D721Med (cell line): ENCODE measurements at places on chromosomes 5 and 9.

- DNase-seq: peak; percentile 52
These were observed 46.6 kb downstream of the CYFIP2 start for GRCh38 chr5:157312492-157312891.

GRCh38 chr5:10629682-10630081, 65.8 kb downstream of the ANKRD33B start:
- DNase-seq: no peak

DNA sequence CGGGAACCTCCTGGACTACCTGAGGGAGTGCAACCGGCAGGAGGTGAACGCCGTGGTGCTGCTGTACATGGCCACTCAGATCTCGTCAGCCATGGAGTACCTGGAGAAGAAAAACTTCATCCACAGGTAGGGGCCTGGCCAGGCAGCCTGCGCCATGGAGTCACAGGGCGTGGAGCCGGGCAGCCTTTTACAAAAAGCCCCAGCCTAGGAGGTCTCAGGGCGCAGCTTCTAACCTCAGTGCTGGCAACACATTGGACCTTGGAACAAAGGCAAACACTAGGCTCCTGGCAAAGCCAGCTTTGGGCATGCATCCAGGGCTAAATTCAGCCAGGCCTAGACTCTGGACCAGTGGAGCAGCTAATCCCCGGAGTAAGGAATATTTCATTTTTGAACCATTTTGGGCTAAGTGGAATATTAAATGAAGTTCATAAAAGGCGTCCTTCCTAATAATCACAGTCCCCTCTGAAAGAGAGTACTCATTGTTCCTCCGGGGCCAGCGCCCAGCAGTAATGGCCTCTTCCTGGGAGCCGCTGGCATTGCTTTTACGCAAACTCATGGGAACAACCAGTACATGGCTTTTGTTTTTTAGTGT, 23.6 kb downstream of the QRFP start:
- no peak for DNase-seq

DNA sequence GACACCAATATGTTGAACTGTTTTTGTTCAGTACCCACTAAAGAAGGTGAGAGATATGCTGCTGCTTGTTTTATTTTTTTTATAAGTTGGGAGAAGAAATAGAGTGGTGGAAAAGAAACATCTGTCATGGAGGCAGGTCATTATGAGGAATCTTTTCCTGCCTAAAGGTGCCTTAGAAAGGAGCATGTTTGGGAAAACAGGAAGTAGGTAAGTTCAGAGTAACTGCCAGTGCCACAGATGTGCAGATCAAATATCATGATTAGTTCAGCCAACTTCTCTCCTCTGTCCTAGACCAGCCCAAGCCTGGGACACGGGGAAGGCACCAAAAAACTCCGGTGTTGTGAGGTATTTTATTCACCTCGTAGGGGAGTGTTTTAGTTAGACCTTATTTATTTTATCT, 144.2 kb downstream of the MAN2A1 start:
- no peak for DNase-seq

- no peak for DNase-seq
These were observed 1696.9 kb upstream of the WWC1 start for GRCh38 chr5:166594567-166594966.

DNA sequence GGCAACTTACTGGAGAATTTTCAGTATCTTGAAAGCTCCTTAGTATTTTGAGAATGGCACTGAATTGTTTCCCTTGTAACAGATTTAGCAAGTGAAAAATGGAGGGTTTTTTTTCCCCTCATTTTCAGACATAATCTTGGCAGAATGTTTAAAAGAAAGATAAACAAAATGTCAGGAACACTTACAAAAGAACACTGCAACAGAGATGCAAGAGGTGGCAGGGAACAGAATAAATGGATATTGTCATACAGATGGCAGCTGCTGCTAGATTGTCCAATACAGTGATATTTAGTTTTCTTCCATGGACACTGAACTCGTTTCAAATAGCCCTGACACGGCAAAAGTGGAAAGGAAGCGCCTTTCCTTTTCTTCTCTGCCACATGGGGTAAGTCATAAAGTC, 76.9 kb upstream of the ZNF608 start:
- no peak for DNase-seq

GRCh38 chr9:115456515-115456914, 338.6 kb upstream of the TNC start:
- no peak for DNase-seq

GRCh38 chr9:100064872-100065581, 33.8 kb downstream of the ERP44 start:
- DNase-seq: no peak

DNA sequence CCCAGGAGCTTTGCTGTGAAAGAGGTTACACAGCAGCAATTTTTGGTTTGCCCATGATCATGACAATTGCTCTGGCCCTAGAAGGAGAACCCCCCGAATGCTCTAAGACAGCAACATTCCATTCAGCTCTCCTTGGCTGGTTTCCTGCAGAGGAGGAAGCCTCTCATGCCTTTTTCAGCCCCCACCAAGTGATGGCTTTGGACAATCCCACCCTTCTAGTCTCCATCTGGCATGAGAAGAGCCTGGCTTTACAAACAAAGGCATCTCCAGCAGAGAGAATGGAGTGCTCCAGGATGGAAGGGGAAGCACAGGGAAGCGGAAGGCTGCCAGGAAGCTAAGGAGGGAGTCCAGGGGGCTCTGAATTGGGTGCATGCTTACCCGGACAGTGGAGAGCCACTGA, 98.4 kb downstream of the CRB2 start:
- no peak for DNase-seq

DNA sequence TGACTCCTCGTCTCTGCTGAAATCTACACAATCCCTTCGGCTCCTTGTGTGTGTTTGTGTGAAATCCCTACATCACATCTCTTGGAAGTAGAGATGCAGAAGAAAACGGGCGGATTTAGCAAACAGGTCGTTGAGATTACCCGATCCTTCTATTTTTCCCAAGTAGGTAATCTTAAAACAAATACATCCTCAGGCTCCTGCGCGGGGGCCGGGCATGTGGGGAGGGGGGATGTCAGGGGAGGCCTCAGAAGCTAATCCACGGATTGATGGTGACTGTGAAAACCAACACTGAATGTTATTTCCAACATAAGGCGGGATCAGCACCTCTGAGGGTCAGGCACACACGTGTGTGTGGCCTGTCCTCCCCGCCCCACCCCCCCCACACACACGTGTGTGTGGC, 137.8 kb downstream of the ROR2 start:
- no peak for DNase-seq

GRCh38 chr9:71361357-71361756, 239.9 kb upstream of the TRPM3 start:
- DNase-seq: no peak

DNA sequence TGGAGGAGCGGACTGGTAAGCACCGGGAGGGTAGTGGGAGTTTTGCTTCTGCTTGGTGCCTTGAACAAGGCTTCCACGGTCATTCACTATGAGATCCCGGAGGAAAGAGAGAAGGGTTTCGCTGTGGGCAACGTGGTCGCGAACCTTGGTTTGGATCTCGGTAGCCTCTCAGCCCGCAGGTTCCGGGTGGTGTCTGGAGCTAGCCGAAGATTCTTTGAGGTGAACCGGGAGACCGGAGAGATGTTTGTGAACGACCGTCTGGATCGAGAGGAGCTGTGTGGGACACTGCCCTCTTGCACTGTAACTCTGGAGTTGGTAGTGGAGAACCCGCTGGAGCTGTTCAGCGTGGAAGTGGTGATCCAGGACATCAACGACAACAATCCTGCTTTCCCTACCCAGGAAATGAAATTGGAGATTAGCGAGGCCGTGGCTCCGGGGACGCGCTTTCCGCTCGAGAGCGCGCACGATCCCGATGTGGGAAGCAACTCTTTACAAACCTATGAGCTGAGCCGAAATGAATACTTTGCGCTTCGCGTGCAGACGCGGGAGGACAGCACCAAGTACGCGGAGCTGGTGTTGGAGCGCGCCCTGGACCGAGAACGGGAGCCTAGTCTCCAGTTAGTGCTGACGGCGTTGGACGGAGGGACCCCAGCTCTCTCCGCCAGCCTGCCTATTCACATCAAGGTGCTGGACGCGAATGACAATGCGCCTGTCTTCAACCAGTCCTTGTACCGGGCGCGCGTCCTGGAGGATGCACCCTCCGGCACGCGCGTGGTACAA, 556 bp downstream of the PCDHGC3 start:
- DNase-seq: no peak

DNA sequence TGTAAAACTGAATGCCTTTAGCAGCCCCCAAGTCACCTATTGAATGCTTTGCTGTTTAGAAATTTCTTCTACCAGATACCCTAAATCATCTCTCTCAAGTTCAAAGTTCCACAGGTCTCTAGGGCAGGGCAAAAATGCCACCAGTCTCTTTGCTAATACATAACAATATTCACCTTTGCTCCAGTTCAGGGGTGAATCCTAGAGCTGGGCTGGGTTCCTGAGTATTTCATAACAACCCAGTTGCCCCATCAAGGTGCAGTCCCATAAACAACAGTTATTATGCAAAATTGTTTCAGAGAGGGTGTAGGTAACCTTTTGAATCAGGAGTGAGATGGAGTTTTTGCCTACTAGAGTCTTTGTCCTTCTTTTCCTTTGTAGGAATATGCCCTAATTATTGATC, 19.0 kb upstream of the C1QTNF3 start:
- DNase-seq: no peak

- no peak for DNase-seq
These were observed 80.8 kb upstream of the OSMR start for GRCh38 chr5:38764937-38765391.

GRCh38 chr5:86095092-86095491, 522.6 kb upstream of the COX7C start:
- DNase-seq: no peak

- DNase-seq: no peak
These were observed 24.5 kb upstream of the DUSP1 start for GRCh38 chr5:172795318-172795977.

- no peak for DNase-seq
These were observed 21.5 kb downstream of the SNCAIP start for GRCh38 chr5:122333564-122333963.

DNA sequence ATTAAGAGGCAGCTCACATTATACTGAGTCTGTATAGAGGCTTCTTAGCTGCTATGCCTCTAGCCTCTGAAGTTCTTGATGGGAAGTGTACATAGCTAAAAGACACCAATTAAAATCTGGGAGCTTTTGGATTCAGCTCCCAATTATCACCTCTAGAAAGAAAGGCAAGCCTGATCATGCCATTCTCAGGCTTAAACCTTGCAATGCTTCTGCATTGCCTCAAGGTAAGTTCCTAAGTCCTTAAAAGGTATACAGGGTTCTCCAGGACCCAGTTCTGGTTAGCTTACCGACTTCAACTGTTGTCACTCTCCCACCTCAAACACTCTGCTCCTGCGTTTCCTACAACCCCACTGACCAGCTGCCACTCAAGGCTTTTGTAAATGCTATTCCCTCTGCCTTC, 17.5 kb upstream of the CCL28 start:
- no peak for DNase-seq

- DNase-seq: no peak
These were observed 39.1 kb downstream of the ANGPTL2 start for GRCh38 chr9:127083138-127083980.

GRCh38 chr5:75512383-75513074, 838 bp downstream of the POLK start:
- no peak for DNase-seq

DNA sequence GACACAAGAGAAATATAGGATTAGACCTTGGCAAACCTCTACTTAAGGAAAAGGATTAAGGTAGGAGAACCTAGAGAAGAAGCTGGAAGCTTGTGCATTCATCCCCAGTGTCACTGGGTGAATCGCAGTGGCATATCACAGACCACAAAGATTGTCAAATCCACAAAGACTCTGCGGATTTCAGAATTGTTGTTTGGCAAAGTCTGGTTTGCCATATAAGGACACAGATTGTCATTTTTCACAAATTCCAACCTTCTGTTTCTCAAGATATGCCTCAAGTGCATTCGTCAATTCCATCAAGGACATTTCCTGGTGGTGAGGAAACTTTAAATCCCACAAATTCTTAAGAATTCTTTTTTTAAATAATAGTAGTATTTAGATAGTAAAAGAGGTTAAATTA, 395.1 kb upstream of the PAPPA start:
- DNase-seq: no peak

DNA sequence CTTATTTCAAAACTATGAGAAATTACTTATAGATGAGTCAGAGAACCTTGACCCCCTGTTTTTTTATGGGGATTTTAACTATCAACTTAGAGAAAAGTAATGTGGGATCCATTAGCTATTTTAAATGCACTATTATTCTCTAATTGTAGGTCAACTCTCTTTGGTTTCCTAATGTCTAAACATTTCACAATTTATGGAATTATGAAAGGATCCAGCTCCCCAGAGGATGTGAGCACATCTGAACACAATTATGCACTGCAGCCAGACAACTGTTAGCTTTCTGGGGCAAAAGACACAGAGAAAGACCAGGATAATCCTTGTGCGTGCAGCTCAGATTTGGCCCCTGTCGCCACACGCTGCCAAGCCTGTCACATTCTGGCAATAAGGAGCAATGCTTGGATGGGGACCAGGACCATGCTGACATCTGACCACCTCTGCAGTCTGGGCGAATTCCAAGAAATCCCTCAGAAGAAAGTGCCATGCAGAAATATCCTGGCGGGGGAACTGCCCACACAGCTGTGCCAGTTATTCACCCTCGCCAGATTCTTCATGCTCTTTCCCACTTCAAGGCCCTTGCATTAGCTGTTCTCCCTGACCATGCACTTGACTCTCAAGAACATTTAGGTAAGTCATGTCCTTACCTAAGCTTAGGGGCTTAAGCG, 22.2 kb upstream of the CMBL start:
- no peak for DNase-seq

DNA sequence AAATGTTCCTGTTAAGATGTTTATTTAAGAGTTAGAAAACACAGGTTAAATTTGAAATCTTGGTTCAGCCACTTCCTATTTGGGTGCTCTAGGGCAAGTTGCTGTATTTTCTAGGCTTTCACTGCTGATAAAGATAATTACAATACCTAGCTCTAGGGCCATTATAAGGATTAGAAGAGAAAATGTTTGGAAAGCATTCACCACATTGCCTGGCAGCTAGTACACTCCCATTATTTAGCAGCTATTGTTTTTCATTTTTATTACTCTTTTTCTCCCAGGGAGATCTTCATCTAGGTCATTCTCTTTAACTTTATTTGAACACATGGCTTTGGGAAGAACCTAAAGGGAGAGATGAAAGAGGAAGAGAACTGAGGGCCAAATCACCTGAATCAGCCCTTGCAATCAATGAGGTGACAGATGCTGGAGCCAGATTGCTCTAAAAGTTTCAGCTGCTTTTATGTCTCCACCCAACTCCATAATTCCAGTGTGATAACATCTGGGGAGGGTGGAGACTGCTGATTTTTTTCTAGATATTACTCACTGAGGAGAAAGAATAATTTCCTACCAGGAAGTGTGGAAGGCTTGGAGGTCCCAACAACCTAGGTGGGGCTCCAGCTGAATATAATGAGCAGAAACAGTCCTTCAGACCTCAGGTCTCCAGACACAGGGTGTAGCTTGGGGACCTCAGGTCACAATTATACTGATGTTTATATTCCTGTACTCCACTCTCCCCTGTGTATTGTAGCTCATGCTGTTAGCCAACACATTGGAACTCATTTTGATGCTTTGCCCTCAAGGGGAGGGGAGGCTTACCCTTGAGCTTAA, 640.0 kb downstream of the RAB3C start:
- no peak for DNase-seq
